Right atrium auricular region (tissue), 2 donors: ENCODE measurements at places on chromosomes 7 and 10. TPM values are rescaled to one million over a fixed set of nuclear protein-coding genes. Genes with fewer than 3 reads are reported as not detected.
A peak's percentile ranks its signal among the peaks of the same experiment; 100 is the strongest.

DNA sequence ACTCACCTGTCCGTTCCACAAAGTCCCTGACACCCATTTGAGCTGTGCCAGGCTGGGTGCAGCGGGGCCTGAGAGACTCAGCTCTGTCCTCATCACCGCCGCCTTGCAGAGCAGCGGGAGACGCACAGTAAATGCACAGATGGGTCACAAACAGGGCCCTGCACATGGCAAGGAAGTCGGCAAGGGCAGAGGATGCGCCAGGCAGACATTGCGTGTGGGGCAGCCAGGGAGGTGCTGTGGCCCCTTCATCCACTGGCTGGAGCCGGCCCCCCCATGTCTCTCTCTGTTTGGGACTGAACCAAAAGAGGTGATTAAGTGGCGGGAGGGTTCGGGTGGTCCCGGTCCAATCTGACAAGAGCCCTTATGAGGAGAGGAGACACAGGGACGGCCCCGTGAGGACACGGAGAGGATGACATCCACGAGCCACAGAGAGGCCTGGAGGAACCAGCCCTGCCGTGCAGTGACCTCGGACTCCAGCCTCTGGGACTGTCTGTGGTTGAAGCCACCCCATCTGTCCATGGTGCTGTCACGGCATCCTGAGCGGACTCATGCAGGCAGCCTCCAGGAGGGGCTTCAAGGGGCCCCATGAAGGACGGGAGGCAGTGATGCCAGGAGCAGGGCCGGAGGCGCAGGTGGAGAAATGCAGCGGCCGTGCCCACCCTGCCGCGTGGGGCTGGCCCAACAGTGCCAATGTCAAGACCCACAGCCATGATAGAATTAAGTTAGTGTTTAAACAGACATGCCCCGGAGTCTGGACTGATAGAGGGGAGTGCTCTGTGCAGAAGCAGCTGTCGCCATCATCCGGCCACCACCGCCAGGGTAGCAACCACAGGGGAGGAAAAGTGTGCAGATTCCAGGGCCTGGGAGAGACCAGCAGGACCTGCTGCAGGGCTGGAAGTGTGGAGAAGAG, 28.4 kb upstream of the FOXL3 start:
- no peak for DNase-seq

SCART1 gene
- total RNA-seq, result 0.24 TPM

DNA sequence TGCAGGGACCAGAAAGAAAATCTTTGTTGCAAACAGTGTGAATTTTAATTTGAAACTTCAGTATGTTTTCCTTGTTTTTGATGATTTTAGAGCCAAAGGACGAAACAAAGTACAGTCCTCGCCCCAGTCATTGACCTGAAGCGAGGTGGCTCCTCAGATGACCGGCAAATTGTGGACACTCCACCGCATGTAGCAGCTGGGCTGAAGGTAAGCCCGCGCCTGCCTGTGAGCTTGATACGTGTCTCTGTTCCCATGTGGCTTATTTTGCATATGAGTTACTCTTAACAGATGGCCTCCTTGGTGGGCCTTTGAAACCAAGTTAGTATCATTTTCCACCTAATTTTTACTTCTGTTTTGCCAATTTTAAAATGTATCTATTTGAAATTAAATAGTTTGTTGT, 12.3 kb downstream of the RBM17 start:
- no peak for DNase-seq

DNA sequence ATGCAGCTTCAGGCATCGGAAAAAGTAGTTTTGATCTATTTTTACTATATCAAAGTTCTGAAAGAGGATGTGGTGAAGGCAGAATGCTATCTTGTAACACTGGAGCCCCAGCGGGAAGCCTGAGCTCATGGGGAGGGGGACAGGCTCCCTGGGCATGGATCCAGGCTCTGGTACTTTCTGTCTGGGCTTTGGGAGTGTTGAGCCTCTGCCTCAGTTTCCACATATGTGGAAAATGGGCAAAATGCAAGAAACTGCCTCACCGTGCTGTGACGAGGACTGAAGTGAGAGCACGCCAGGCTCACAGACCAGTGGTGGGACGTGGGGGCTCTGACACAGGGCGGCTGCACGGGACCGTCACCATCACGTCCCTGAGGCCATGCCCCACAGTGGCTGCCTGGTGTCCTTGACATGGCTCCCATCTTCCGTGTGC, 182.9 kb upstream of the SHH start:
- no peak for DNase-seq

GRCh38 chr10:72322280-72323058, 32.2 kb downstream of the DNAJB12 start:
- DNase-seq, result no peak

CASP7 gene
- 7.2 TPM for total RNA-seq

DNA sequence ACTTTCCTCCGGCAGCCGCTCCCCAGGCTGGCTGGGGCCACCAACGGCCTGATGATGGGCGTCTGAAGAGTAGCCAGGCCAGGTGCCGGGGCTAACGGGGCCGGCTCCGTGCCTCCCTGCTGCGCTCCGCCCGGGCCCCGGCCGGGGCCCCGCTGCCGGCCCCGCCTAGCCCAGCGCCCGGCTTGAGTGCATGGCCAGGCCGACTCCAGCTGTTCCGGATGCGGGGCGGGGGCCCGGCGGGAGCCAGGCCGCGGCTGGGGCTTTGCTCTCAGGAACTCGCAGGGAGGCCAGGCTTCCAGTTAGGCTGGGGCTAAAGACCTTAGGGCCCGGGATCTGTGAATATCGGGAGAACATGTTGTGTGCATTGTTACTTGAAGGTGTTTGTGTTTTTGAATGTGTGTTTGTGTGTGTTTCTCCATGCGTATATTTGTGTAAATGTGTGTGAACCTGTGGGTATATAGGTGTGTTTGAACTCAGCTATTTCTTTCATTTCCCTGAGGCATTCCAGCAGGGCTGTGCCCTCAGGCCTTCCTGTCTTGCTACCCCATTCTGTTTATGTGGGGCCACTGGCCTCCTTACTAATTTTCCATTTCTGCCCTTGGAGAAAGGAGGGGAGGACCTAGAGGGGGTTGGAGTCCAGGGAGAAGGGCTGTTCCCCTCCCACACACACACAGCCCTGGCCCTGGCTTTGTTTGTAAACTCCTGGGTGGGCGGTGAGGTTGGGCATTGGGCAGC, 1.1 kb upstream of the LBX1 start:
- no peak for DNase-seq

CTAGE4 gene
- total RNA-seq, result 0.59 TPM

- DNase-seq, result no peak
Measured at GRCh38 chr7:140439359-140439758, 35.5 kb downstream of the RAB19 start.

DNA sequence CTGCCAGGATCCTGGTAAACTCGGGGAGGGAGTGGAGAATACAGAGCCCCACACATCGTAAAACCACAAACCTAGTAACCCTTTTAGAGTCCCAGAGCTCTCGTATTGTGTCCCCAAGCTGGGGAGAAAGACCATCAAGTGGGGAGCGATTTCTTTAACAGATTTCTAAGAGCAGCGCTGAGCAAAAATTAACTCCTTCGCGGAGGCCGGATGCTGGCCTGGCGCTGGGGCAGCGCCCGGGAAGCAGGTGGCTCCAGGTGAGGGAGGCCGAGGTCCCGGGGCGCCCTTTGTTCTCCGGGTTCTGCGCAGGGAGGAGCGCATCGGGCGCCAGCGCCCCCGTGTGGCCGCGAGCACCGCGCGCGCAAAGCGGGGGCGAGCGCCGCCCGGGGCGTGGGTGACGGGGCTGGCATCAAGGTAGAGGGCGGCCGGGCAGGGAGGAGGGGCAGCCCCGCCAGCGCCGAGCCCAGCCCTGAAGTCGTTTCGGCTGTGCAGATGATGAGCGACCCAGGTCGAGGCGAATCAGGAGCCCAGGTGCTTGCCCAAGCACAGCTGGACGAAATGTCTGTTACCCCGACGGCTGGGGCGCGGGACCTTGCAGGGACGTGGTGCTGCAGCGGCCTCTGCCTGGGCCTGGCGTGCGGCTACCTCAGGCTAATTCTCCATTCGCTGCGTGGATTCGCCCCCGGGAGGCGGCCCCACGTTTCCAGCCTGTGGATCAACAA, 10.4 kb upstream of the FGFR2 start:
- DNase-seq, result no peak

MPP7 gene
- total RNA-seq, result 8.9 TPM

- DNase-seq, result no peak
Measured at GRCh38 chr10:116984202-116984990, 20.6 kb downstream of the SHTN1 start.

- DNase-seq, result no peak
Measured at GRCh38 chr10:77537071-77537470, 100.5 kb downstream of the KCNMA1 start.

DNA sequence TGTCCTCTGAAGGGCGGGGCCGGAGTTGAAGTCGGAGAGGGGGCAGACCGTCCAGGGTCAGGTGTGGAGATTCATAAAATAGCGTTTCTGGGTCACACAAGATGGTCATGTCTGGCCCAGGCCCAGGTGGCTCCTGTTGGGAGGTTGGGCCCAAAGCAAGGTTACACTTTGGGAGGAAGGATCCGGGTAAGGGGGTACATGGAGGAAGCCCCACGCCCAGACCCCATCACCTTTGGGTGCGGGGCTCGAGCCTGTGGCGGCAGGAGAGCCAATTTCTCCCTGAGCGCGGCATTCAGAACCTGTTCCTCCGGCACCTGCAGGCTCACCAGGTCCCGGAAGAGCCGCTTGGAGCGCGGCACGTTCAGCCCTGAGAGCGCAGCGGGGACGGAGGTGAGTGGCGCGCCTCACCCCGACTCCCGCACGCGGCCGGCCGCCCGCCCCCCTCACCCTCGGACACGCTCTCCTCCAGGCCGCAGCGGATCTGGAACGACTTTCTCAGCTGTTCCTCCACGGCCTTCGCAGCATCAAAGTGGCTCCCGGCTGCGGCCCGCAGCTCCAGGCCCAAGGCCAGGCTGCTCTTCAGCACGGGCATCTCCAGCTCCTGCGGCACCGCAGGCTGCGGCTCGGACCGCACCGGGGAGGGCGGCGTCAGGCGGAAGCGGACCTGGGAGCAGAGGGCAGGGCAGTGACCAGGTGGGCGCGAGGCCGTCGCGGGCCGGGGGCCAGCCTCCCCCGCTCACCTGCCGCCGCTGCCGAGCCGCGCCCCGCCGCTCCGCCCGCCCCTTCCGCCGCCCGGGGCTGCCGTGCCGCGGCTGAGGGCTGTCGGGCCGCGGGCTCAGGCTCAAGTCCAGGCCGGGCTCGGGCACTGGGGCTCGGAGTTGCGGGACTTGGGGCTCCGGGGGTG, 644 bp downstream of the PPP1R35 start:
- no peak for DNase-seq

TWIST1 gene
- total RNA-seq, result 6.2 TPM

GRCh38 chr7:131623154-131623553, 66.7 kb upstream of the PODXL start:
- peak; percentile 82 for DNase-seq

DNA sequence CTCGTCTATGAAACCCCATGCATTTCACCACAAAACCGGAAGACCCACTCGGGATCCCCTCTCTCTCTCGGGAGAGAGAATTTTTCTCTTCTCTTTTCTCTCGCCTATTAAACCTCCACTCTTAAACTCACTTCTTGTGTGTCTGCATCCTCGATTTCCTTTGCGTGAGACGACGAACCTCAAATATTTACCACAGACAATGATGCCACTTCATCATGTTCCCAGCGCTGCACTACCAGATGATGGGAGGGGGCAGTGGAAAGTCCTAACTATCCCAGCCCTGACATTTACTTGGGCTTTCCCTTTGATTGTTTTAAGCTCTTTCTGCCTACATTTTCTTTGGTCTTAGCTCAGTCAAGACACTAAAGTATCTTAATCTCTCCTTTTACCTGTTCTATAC, 906.7 kb downstream of the GRID1 start:
- DNase-seq, result no peak

GRCh38 chr10:18350340-18350739, 210.1 kb downstream of the CACNB2 start:
- DNase-seq, result no peak
